Adipocyte (in vitro differentiated cells): ENCODE measurements at places on chromosomes 11 and 22.

DNA sequence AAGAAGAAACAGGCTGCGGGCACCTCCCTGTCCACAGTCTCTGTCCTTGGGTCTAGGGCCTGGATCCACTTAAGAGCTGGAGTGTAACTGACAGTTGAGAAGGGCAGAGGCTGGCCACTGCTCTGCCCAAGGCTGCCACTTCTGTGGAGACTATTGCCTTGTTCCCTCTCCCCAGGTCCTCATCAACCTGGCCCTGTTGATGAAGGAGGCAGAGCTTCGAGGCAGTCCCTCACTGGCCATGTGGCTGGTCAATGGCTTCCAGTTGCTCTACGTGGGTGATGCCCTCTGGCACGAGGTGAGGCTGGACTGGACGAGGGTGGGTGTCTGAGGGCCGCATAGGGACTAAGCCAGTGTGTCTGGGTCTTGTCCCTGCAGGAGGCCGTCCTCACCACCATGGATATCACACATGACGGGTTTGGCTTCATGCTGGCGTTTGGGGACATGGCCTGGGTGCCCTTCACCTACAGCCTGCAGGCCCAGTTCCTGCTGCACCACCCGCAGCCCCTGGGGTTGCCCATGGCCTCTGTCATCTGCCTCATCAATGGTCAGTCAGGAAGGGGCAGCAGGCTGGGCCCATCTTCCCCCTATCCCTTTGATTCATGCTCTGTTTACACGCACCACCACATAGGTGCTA, 2.8 kb downstream of the ZNHIT2 start:
- no peak for DNase-seq

- DNase-seq: no peak
These were observed 180.6 kb downstream of the TBC1D22A start for GRCh38 chr22:46942799-46943785.

DNA sequence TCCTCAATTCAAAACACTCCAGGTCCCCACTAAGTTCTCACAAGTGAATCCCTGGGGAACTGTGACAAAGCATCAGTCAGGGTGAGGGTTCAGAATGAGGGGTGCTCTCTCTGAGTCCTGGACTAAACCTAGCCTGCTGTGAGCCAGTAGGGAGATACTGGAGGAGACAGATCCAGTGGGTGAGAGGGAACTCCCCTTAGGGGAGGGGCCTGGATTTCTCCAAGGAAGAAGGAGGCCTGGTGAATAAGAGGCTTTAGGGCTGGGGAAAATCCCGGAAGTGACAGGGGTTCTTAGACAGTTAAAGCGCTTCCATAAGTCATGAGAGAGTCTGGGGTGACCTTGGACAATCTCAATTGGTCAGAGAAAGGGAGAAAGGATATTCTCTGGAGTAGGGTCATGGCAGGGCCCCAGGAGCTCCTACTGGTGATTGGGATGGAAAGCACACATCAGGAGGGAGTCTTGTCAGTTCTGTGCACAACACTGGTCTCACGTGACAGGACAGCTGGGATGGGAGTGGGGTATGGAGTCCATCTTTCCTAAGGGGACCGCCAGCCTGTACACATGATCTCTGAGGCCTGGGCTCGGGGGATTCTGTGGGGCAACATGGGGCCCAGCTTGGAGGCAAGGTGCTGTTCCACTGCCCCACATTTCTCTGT, 1.5 kb downstream of the TBC1D10A start:
- DNase-seq: peak; percentile 91

DNA sequence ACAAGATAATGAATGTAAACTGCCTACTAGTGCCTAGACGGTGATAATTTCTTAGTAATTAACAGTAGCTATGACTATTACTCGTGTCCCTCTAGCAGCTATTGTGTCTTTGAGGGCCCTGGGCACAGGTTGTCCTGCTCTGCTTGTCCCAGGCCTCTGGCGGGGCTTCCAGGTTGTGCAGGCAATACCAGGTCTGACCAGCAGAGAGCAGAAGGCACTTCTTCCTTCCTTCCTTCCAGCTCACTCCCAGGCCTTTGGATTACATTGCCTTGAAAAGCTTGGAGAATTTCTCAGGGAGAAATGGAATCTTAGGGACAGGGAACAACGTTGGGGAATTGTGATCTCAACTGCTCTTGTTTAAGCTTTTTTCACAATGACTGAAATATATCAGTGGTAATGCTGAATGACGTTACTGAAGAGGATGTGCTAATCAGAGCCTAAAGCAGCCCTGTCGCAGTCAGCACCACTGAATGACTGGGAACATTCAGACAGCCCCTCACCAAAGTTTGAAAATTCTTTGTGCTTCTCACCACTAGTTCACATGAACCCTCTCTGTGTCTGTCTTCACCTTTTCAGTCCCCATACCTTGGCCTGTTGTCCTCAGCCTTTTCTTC, 8.4 kb upstream of the CCKBR start:
- DNase-seq: peak; percentile 75

GRCh38 chr11:111634981-111635705, 32.9 kb downstream of the SIK2 start:
- DNase-seq: peak; percentile 42

- no peak for DNase-seq
These were observed 43.2 kb upstream of the CLDN5 start for GRCh38 chr22:19567157-19568009.

DNA sequence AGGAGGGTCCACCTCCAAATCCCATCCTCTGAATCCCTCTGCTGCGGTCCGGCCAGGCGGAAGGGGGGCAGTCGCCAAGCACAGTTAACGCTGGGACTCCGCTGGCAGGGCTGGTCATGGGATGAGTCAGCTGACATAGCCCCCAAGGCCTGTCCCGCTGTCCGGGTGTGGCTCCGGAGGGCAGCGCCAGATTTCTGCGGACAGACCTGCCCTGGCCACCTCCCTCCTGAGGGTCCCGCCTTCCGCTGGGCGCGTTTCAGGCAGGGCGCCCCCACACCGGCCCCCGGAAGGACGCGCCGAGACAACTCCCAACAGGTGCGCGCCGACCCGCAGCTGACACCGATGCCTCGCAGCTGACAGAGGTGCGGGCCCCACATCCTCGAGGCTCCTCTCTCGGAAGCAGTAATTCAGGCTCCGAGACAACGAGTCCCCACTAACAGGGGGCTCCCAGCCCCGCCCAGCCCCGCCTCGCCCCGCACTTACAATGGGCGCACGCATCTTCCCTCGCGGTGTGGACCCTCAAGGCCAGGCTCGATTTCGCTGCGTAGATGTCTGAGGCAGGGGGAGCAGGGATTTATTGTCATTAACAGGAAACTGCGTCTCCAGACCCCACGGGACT, 607 bp downstream of the PLAAT3 start:
- DNase-seq: peak; percentile 64

DNA sequence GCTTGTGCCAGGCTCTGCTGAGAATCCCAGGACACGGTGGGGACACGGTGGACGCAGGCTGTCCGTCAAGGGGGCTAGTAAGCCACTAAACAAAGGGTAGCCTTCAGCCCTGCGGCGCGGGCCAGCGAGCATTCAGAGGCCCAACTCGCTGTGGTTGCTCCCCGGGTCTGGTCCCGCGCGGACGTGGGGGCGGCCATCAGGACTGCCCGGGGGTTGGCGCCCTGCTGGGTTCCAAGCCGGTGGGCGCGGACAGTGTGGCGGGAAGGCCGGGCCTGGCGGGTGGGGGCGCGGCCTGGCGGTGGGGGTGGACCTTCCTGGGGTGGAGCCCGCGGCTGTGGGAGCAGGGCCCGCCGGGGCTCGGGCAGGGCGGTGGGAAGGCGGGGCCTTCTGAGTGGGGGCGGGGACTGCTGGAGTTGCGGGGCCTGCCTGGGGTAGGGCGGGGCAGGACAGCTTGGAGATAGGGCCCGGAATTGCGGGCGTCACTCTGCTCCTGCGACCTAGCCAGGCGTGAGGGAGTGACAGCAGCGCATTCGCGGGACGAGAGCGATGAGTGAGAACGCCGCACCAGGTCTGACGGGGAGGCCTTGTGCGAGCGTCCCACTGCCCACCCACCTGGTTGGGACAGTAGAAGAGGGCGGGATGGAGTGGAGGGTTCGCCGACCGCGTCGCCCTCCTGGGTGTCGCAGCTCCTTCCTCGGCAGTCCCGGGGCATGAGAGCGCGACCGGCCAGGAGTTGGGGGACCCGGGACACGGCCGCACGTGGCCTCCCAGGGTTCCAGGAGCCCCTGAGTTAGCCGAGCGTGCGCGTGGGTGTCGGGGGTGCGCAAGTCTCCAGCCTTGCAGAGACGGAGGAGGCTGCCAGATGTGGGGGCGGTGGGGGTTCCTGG, at the start of gene SERHL2:
Gene SERHL2, plus strand, starts transcription at position 482 of the 887 bp plus-strand sequence. Its CDS starts 65 bp downstream, at position 547.
- DNase-seq: peak; percentile 90

GRCh38 chr11:27470826-27471588, 1.6 kb downstream of the LGR4 start:
- peak; percentile 31 for DNase-seq

DNA sequence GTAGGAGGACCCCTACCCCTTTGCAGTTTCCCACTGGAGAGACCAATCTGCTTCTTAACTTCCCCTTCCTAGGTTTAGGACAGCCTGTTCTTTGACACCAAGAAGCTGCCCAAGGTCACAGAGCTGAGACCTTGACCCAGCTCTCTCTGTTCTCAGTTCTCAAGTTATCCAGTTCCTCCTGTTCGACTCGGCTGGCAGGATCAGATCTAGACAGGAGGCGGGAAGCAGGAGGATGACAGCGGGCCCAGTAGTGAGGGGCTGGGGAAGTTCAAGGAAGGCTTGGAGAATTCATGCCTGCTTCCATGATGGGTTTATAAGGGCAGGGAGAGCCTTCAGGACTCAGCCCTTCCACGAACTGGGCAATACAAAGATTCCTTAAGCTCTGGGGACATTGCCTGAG, 210.6 kb downstream of the DSCAML1 start:
- DNase-seq: no peak

- DNase-seq: peak; percentile 61
These were observed 12.9 kb downstream of the OR51B6 start for GRCh38 chr11:5364214-5364613.

DNA sequence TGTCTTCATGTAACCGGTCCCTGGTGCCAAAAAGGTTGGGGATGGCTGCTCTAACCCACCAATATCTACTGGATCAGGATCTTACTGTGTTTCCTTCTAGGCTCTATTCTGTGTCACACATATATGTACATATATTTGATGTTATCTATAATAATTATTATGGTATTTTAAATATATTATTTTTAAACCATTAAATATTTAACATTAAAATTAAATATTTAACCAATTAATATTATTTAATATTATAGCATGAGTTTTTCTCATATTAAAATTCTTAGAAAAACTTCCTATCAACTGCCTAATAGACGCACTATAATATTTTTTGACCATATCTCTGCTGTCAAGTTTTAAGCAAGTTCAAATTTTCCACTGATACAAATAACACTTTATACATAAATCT, 196.9 kb upstream of the PLET1 start:
- DNase-seq: no peak

- no peak for DNase-seq
These were observed 45.4 kb downstream of the TP53I11 start for GRCh38 chr11:44905131-44905866.

- no peak for DNase-seq
These were observed 61.1 kb downstream of the NFAM1 start for GRCh38 chr22:42371099-42371498.

DNA sequence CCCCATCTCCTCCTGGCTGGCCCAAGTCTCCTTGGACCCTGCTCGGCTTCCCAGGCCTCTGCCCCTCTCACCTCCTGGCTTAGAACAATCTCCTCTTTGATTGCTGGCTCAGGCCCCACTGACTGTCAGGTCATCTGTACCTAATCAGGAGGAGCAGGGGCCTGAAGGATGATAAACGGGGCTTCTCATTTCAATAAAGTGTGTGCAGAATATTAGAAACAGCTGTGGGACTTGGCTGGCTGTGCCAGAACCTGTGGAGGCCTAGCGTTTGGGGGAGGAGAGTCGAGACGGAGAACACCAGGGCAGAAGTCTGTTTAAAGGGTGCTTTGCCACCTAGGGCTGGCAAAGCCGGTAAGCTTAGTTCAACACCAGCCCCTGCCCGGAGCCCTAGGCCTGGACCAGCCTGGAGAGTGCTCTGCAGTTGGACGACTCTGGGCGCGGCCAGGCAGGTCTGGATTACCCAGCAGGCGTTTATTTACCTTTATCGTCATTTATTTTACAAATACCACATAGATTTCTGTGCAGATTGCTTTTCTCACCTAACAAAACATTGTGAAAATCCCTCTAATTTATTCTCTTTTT, 10.1 kb upstream of the VSIG10L2 start:
- peak; percentile 65 for DNase-seq

GRCh38 chr22:29343313-29343805, 27.9 kb upstream of the RASL10A start:
- peak; percentile 41 for DNase-seq

- DNase-seq: no peak
These were observed 22.4 kb downstream of the DUSP8 start for GRCh38 chr11:1549338-1550330.

DNA sequence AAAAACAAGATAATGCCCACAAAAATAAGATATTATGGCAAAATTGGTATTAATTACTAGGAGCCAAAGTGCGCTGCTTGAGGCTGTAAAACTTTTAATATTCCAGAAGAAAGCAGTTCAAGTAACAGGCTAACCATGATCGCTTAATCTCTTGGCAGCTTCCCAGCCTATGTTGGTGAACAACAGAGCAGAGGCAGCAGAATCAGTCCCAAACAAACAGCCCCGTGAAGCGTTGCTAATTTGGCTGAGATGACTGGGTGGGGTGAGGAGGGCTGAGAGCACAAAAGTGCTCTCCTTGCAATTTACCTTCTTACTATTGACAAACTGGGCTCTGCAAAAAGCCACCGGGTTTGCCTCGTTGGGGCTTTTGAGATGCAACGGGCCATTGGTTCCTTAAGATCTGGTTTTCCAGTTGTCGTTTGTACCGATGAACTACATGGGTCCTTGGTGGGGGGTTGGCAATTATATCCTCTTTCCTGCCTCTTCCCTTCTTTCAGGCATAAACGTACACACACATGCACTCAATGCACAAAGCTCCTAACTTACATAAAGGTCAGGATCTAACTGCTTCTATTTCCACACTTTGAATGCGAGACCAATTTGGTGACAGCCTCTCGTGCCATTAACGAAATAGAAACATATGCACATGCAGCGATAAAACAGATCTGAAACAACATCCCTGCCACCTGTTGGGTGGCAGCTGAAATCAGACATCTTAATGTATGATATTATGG, 407.6 kb upstream of the CADM1 start:
- no peak for DNase-seq

- no peak for DNase-seq
These were observed 308.8 kb downstream of the TBC1D22A start for GRCh38 chr22:47071078-47071806.

DNA sequence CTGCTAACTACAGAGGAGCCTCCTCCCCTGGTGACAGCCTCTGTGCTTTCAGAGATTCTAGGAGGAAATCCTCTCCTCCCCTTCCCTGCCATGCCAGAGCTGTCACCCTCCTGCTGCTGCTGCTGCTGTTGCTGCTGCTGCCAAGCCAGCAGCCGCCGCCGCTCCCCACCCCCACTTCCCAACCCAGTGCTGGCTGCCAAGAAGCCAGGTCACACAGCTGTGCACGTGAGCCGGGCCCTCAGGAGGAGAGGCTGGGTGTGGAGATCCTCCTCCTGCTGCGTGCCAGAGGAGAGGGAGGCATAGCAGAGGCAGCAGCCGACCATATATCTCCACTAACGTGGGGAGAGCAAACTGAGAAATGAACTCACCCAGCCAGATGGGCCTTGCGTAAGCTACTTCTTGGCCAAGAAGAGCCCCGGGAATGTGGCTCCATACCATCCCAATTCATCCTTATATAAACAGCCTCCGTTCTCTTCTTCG, 12.4 kb downstream of the CRY2 start:
- DNase-seq: peak; percentile 97

- no peak for DNase-seq
These were observed 6.7 kb downstream of the CENPM start for GRCh38 chr22:41939981-41940831.

GRCh38 chr11:124346311-124346955, 26.4 kb upstream of the OR8D2 start:
- no peak for DNase-seq
